SK-N-SH treated with all-trans-retinoic acid at 6 μM for 48 hours (cell line): ENCODE measurements at places on chromosomes 12 and 14.

GRCh38 chr12:93657071-93657470 lies 20.1 kb upstream of the CRADD start:
- ATAC-seq, result no peak

- peak; percentile 65 for ATAC-seq
These were observed 582 bp downstream of the LRRIQ1 start for GRCh38 chr12:85036733-85037132.

GRCh38 chr12:109606320-109607028 lies 32.9 kb downstream of the MVK start:
- peak; percentile 55 for ATAC-seq

DNA sequence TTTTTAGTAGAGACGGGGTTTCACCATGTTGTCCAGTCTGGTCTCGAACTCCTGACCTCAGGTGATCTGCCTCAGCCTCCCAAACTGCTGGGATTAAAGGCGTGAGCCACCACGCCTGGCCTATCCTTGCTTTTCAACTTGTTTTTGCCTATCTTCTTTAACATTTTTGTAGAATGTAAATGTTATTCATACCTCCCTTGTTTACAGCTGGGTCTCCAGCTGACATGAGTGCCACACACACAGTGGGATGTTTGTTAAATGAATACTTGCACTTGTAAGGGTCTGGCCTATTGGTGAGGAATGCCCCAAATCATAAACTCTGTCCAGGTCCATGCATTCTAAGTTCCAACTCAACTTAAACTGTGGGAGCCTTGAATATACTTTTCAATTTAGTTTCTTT lies 176.3 kb downstream of the ANO4 start:
- no peak for ATAC-seq

GRCh38 chr12:120573560-120573959 lies 7.6 kb downstream of the POP5 start:
- no peak for ATAC-seq

DNA sequence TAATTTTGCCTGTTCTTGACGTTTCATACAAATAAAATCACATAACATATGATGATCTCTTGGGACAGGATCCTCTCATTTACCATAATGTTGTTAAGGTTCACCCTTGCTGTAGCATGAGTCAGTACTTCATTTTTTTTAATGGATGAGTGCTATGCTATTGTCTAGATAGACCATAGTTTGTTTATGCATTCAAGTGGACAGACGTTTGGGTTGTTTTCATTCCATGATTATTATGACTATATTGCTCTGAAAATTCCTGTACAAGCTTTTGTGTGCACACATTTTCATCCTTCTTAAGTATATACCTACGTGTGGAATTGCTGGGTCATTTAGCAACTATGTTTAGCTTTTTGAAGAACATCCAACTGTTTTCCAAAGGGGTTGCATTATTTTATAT lies 325.6 kb upstream of the TMEM132C start:
- ATAC-seq, result no peak

GRCh38 chr14:24147761-24148428 lies 597 bp downstream of the RNF31 start:
- no peak; the same call in 2 of the 3 replicates for ATAC-seq

DNA sequence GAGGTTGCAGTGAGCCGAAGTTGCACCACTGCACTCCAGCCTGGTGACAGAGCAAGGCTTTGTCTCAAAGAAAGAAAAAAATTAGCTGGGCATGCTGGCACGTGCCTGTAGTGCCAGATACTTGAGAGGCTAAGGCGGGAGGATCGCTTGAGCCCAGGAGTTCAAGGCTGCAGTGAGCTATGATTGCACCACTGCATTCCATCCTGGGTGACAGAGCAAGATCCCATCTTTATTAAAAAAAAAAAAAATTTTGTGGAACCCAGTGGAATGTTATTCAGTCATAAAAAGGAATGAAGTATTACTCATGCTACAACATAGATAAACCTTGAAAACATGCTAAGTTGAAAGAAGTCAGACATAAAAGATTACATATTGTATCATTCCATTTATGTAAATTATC lies 8.3 kb upstream of the ERBB3 start:
- no peak; the same call in 2 of the 3 replicates for ATAC-seq

DNA sequence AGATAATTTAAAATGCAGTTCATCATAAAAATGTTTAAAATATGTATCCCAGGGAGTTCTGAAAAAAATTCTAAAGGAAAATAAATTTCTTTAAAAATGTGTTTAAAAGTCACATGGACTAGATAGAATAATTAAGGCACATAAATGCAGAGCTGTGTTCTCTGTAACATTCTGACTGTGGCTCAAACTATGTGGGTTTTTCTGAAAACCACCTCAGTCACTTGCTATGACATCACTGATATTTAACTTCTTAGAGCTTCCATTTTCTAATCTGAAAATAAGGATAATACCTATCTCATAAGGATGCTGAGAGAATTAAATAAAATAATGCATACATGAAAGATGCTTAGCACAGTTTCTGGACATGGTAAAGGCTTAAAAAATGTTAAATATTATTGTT lies 107.3 kb downstream of the SLC41A2 start:
- no peak for ATAC-seq

DNA sequence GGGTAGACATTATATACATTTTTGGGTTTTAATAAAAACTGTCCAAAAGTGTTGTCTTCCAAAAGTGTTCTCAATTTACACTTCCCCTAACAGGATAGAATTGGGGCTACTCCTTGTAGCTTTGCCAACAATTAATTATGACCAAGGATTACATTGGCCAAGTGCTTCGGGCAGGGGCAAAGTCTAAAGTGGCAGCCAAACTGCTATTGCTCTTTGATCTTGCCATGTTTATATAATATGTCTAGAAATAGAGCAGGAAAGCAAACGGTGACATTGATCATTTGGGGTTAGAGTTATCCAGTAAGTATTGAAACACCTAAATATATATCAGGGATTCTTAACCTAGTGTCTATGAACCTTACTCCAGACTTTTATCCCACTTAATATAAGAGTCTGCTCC lies 31.2 kb upstream of the IGF1 start:
- no peak for ATAC-seq

GRCh38 chr12:127130506-127131124 lies 1136.4 kb upstream of the TMEM132C start:
- no peak for ATAC-seq

- ATAC-seq, result no peak
These were observed 103.2 kb upstream of the BCL2L14 start for GRCh38 chr12:11967376-11968047.

DNA sequence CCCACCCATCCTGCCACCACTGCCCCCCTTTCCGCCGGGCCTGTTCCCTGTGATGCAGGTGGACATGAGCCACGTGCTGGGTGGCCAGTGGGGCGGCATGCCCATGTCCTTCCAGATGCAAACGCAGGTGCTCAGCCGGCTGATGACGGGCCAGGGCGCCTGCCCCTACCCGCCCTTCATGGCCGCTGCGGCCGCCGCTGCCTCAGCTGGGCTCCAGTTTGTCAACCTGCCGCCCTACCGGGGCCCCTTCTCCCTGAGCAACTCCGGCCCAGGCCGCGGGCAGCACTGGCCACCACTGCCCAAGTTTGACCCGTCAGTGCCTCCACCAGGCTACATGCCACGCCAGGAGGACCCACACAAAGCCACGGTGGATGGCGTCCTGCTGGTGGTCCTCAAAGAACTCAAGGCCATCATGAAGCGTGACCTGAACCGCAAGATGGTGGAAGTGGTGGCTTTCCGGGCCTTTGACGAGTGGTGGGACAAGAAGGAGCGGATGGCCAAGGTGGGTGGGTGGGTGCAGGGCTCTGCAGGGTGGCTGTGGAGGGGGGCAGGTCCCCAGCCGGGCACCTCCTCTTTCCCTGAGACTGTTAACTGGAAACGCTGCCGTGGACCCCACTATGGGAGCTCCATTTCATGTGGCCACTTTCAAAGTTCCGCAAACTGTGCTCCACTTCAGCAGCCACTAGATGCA lies 10.8 kb downstream of the SETD1B start:
- no peak for ATAC-seq

GRCh38 chr12:64699504-64700115 lies 59.6 kb downstream of the GNS start:
- ATAC-seq, result no peak

- peak; percentile 88 for ATAC-seq
These were observed 7.9 kb upstream of the NAA25 start for GRCh38 chr12:112116232-112117060.

DNA sequence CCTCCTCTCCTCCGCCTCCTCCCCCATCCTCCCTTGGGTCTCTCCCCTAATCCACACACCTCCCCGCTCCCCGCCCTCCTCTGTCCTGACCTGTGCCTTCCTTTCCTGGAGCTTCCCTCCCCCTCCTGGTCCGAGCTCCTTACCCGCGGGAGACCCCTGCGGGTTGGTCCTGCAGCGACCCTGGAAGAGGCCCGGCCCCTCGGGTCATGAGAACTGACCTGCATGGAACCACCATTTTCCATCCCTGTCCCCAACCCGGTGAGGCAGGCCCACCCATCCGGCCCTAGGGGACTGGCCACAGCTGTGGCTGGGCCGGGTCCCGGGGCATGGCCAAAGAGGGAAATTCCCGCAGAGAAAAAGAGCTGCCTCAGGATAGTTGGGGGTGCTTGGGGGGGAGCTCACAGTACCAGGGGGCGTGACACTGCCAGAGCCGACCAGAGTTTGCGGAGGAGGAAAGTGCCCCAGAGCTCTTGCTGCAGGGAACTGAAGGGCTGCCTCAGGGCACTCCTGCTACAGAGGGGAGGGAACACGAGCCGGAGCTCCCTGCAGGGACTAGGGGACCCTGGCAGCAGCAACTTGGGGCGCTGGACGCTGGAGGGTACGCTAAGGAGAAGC lies 613 bp downstream of the ARHGEF40 start:
- peak; percentile 34 for ATAC-seq

DNA sequence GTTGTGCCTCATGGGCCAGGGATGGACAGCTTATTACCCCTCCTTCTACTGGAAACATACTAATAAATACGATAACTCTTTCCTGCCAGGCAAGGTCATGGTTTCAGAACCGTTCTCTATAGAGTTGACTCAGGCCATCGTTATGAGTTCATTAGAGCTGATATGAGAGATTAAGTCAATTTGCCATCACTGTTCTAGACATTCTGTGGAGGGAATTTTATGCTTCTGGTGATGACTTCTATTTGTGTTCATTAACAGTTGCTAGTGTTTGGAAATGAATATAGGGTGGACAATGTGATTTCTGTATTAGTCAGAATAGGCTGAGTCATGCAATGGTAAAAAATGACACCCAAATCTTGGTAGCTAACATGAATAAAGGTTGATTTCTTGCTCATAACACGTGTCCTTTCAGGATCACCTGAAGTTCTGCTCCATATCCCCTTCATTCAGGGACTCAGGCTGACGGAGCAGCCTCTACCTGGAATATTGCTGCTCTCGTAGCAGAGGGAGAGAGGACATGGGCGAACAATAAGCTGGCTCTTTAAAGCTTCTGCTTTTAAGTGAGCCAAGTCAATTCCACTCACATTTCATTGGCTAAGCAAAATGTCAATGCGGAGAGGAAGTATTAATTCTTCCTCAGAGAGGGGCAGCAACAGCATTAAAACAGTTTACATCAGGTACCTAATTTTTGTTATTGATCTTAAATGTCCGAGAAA lies 18.5 kb upstream of the TBPL2 start:
- ATAC-seq, result no peak; the same call in 2 of the 3 replicates

- no peak for ATAC-seq
These were observed 1.4 kb downstream of the PRKD1 start for GRCh38 chr14:29926228-29926627.

DNA sequence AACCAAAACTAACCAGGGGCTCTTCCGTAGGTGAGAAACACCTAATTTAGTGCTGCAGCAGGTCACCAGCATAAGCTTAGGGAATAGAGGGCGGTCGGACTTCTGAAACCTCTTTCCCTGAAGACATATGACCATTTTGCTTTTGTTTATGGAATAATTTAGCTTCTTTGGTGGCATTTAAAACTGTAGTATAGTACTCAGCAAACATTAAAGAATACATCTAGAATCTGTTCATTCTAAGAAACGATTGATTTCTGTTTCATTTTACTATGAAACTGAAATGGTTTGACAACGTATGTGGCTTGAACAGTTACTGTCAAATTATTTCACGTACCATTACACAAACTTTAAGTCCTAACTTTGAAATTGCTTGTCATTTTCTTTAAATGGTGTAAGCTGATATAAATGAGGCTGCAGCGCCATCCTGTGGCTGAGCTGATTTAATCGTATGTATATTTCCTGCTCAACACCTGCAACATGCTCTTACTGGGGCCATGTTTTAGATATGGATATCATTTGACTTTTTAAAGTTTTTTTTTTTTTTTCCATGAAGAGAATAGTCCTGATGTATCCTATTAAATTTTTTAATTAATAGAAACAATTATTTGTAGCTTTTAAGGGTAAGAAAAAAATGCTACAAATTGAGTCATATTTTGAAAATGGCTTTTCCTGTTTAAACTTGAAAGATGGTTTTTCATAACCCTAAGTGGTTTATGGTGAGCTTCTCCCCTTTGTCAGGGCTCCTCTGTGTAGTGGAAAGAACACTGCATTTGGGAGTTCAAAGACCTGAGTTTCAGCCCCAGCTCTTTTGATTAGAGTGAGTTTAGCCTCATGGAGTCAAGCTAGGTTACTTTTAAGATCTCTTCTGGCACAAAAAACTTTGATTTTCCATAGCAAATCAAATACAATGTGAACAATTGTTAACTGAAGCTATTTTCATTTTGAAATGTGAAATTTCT lies 27.4 kb downstream of the CFAP54 start:
- ATAC-seq, result peak; percentile 87

DNA sequence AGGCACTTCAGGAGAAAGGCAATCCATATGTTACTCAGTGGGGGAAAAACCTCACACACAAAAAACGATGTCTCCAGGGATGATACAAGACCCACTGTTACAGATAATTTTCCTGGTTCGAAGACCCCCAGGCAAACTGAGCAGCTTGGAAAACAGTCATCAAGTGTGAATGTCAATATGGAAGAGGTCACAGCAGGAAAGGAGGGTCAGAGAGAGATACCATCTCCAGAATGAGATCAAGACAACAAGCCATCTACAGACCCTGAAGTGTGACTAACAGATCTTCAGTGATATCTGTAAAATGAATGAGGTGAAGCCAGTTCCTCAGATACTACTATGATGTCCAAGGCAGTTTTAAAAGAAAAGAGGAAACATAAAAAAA lies 28.6 kb downstream of the GNS start:
- ATAC-seq, result no peak; the same call in 2 of the 3 replicates

- no peak for ATAC-seq
These were observed 6.9 kb upstream of the ABHD12B start for GRCh38 chr14:50864946-50865345.
